ENCODE measurements at places on chromosomes 11 and 22.

DNA sequence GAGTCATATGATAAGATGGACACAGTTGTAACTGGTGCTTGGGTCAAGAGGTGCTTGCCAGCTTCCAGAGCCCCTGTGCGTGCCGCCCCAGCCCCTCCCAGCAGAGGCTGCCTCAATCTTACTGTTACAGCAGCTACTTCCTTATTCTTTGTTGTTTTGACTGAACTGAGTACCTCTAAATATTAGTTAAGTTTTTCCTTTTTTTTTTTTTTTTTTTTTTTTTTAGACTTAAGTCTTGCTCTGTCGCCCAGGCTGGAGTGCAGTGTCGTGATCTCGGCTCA lies 8.8 kb downstream of the ZBED4 start:
- DNase-seq: no peak

DNA sequence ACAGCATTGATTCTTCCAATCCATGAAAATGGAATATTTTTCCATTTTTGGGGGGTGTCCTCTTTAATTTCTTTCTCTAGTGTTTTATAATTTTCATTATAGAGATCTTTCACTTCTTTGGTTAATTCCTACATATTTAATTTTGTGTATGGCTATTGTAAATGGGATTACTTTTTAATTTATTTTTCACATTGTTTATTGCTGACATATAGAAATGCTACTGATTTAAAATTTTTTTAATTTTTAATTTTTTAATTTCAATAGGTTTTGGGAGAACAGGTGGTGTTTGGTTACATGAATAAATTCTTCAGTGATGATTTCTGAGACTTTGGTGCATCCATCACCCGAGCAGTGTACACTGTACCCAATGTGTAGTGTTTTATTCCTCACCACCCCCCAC lies 26.6 kb upstream of the OOSP4B start:
- no peak for DNase-seq

- peak; percentile 79 for DNase-seq
These were observed at the start of gene RASGRP2 for GRCh38 chr11:64743591-64744543. TSS of gene RASGRP2 (minus strand) at chr11:64744142. CDS start at chr11:64742866, 1,276 bp downstream.

- DNase-seq: no peak
These were observed 4.2 kb downstream of the MRGPRF start for GRCh38 chr11:69008737-69009440.

DNA sequence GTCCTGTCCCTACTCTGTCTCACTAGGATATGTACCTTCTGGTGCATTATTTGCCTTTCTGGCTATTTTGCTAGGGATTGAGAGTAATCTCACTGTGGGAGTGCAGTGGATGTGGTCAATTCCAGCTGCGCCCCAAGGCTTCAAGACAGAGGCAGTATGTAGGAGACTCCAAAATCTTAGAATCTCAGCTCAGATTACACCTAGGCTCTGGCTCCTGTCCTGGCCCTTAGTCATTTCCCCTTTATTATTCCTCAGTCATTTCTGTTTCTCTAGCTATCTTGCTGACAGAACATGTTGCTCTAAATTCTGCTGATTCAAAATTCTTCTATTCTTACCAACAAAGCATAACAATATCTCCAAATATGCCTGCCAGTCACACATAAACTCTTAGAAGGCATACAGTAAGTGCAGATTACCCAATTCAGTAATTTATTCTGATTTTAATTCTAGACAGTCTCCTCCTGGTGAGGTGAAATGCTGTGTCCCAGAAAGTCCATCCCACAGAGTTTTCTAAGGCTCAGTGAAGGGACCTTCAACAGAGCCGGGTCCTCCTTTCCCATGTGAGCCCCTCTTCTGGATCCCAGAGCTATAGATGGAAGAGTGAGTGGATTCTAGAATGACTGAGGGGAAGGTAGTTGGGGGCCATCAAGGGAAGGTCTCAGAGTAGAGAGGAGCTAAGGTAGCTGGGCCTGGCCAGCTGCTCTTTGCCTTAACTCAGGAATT lies 24.3 kb upstream of the GLYATL1 start:
- DNase-seq: no peak

GRCh38 chr11:65790902-65791650 lies 4.2 kb downstream of the OVOL1 start:
- DNase-seq: no peak

- DNase-seq: no peak
These were observed 84.8 kb downstream of the SNX19 start for GRCh38 chr11:130831506-130831905.

DNA sequence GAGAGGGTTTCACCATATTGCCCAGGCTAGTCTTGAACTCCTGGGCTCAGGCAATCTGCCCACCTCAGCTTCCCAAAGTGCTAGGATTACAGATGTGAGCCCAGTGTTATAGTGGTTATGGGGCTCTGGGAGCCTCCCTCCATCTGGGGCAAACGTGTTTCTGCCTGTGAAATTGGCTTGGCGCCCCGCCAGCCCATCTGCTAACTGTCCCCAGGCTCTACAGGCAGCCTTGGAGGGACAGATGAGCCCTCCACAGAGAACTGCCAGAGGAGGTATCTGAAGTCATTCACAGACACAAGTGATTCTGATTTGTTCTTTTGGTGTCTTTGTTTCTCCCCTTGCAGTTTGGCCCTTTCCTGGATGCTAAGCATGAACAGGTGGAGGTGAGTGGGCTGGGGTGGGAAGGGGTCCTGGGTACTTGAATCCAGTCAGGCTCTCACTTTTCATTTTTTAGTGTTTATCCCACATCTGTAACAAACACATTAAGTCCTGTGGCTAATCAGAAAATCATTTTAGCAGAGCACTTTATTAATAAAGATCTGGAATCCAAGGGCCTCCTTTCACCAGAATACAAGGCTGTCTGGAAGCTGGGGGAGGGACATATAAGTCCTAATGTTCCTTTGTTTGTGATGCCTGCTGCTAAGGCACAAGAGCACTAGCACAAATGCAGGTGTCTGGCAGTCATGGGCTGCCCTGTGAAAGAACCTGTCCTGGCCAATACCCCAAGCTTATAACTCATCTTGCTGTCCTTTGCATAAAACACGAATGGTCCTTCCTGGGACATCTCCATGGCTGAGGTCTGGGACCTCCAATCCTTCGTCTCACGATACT lies 25.7 kb upstream of the CDC42EP2 start:
- no peak for DNase-seq
